ENCODE measurements at places on chromosomes 4 and X.

DNA sequence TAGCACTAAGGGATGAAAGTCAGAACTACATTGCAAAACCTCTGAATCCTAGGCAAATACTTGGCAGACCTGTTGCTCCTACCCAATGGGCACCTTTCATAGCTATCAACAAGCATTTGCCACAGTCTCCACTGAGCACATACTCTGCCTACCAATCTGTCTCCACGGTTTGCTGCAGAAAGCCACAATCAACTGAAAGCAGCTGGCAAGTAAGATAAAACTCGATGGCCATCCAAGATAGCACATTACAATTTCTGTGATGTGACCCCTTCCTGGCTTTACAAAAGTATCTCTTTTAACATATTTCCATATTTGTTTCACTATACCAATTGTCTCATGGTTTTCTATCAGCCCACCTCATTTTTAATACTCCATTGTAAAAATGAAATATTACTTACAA is 1060.5 kb upstream of the INTU start:
- no peak for DNase-seq

GRCh38 chr4:72568959-72569718 is at the start of gene ADAMTS3:
Gene ADAMTS3, minus strand, starts transcription at chr4:72569221. Its CDS starts 459 bp downstream, at chr4:72568762.
- no peak for DNase-seq

GRCh38 chr4:32477518-32477917 is 1757.3 kb downstream of the PCDH7 start:
- DNase-seq: peak; percentile 33

DNA sequence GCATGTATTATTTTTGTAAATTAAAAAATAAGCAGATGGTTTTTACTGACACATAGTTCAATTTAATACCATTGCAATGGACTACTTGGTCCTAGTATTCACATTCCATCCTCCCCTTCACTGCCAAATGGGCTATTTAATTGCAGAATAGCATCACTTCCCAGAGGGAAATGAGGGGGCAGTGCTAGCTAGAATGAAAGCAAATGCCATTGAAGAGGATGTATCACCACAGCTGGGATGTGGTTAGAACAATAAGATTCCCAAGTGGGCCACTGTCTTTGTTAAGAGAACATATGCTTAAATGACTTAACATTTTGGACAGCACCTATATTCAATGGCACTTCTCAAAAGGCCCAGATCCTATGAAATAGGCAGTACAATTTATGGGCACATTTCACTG is 224.7 kb downstream of the RBMX2 start:
- DNase-seq: no peak

- no peak for DNase-seq
Observed at GRCh38 chr4:113556382-113557134, 205.0 kb downstream of the CAMK2D start.

GRCh38 chr4:7757501-7758471 is 181.9 kb downstream of the AFAP1 start:
- no peak for DNase-seq

DNA sequence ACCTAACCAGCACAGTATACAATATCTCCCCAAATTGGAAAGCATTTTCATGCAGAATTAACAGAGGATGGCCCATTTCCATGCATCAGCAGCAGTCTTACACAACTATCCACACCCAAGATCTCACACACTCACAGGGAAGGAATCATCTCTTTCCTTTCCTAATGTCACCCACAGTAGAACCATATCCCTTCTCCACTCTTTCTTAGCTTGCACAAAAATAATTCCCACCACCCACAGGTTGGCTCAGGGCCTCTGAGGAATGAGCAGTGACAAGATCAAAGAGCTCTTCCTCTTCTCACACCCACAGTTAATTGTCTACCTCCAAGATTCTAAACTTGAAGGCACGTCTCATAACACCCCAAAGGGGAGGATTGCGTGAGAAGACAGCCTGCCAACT is 217.7 kb upstream of the VEGFC start:
- DNase-seq: no peak

DNA sequence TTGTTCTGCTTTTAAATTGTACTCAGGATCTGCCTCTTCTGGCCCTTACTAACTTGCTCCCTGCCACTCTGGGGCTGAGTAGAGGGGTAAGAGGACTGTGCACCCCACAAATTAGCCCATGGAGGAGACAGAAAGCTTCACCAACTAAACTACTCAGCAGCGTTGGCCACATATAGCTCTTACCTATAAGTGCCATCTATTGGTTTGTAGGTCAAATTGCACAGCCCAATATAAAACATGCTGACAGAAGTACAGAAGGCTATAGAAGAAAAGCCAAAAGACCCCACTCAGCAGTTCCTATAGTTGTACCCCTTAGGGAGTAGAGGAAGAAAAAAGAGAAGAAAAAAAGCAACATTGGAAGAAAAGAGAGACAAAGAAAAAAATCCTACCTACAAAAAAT is 341.2 kb upstream of the FMR1 start:
- DNase-seq: no peak

DNA sequence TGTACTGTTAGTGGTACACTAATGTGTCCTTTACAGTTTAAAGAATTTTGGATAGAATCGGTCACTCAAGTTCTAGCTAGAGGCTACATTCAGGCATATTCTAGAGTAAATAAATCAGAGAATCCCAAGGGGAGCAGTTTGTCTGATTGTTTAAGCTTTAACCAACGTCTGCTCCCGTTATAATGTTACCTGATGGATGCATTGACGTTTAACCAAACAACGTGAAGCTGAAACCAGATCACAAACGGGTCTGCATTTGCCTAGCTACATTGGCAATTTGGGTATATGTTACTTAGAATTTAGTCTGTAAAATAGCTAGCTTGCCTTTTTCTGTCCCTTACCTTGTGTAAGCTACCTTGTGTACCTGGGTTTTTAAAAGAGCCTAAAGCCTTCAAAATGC is 1.6 kb downstream of the PI4K2B start:
- no peak for DNase-seq

- no peak for DNase-seq
Observed at GRCh38 chr4:77710684-77711083, 105.1 kb downstream of the CXCL13 start.

DNA sequence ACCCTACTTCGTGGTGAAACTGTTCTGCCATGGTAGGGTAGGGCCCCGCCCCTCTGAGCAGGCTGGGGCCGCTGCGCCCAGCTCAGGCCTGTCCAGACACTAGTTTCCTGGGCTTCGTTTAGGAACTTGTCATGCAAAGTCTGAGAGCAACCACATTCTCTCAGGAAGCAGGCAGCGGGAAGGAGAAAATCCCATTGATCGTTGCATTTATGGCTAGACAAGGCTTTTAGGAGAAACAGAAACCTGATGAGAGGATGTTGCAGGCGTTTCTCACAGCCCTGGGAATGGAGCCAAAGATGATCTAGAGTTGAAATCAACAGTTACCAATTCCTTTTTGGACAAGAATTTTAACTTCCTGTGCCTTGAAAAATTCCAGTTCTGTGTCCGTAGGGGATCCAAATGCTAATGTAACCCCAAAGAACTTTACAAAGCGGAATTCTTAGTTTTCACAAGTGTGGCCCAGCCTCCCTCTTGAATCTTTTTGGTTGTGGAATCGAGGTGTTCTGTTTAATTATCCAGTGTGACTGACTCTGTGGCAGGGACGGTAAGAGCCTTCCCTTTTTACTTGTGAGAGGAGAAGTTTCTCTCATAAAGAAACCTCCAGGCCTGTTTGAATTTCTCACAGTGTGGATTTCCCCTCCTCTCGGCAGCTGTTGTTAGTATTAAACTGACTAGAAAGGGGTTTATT is 4.5 kb upstream of the CXCL9 start:
- no peak for DNase-seq

- no peak for DNase-seq
Observed at GRCh38 chr4:78863254-78863869, 75.9 kb downstream of the PAQR3 start.

DNA sequence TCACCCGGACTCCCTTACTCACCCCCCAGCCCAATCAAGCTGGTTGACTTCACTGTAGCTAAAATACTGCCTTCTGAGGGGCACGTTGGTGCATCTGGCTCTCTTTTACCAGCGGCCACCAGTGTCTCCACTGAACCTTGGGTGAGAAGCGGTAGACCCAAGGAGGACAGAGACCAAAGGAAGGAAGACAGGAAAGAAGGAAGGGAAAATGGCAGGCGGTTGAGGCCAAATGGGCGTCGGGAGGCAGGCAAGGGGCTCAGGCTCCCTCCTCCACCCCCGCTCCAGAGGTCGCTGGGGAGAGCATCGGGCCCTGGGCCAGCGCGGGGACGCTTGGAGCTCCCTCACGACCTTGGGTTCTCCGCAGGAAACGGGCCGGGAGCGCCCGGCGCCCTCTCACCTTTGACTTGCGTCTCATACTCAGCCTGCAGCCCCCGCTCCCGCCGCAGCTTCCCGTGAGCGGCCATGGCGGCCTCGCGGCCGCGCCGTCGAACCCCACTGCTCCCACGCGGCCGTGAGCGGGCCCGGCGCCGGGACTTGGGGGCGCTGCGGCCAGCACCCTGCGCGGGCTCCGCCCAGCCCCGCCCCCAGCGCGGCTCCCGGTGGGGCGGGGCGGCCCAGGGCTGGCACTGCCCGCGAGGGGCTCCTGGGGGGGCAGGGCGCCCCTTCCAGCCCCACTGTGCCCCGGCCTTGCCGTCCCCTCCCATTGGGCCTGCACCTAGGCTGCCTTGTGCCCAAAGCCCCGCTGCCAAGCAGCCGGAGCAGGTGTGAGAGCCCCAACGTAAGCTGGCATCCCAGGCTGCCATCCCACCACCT is at the start of gene ARHGAP4:
ARHGAP4 (minus strand) TSS at position 526 of the 813 bp plus-strand sequence; CDS start at position 464, 62 bp downstream.
- DNase-seq: no peak

DNA sequence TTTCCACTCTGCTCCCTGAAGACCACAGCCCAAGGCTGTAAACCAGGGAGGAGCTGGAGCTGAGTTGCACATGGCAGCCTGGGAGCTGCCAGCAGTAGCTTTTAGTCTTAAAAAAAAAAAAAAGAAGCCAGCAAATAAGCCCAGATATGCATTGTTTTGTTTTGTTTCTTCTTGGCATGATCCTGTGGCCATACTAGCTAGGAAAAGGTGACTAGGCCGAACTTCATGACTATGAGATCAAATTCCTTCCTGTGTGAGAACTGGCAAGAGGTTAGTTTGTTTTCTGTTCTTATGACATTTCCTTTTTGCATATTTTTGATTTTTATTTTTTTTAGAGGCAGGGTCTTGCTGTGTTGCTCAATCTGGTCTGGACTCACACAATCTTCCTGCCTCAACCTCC is 323.3 kb downstream of the DCTD start:
- DNase-seq: no peak

GRCh38 chr4:89582756-89583505 is 254.0 kb downstream of the SNCA start:
- DNase-seq: no peak

DNA sequence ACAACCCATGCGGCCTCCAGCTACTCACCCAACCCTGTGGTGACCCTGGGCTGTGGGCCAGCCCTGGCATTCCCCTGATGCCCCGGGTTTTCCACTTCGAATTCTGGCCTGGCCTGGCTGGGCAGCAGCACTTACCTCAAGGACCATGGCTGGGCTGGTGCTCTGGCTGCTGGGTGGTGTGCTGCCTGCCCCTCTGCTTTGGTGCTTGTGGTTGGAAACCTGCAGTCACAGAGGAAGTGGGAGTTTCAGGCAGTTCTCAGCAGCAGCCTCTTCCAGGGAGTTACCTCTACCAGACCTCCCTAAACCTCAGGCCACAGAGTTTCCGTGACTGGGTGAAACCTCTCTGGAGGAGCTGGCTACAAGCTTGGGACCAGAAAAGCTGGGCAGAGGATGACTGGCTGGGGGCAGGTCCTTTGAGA is at the start of gene CXCR3:
CXCR3 (minus strand) TSS at position 209 of the 419 bp plus-strand sequence; CDS start at position 147, 62 bp downstream.
- no peak for DNase-seq

- no peak for DNase-seq
Observed at GRCh38 chr4:13427599-13428325, 56.4 kb downstream of the RAB28 start.

DNA sequence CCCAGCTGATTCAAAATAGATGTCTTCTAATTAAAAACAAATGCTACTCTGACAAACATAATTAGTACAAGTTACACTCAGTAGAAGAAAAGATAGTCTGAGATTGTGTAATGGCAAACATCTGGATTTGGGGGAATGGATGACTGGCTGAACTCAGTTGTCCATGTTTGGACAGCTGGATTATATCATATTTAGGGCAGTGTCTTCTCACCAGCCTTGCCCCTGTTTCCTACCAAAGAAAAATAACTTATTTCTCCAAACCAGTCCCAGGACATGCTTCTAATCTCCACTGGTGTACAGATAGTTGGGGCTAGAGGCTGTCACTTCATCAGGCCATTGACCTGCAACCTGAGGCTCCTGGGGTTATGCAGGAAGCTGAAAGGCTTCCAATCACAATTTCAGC is 237.3 kb downstream of the USP46 start:
- DNase-seq: no peak

DNA sequence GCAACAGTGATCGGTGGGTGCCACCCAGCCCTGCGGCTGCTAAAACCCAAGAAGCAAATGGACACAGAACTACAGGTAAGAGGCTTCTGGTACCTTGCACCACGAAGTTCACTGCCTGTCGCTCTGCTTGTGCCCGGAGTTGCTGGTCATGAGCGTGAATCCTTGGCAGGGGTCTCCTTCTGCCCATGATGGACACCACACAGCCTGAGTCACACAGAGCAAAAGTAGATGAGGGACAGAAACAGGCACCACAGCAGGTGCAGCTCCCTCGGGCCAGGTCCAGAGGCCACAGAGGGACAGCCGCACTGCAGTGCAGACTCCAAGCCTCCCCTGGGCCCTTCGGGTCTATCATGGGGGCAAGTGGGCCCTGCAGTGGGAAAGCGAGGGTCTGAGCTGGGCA is 22.4 kb downstream of the NAT8L start:
- no peak for DNase-seq

DNA sequence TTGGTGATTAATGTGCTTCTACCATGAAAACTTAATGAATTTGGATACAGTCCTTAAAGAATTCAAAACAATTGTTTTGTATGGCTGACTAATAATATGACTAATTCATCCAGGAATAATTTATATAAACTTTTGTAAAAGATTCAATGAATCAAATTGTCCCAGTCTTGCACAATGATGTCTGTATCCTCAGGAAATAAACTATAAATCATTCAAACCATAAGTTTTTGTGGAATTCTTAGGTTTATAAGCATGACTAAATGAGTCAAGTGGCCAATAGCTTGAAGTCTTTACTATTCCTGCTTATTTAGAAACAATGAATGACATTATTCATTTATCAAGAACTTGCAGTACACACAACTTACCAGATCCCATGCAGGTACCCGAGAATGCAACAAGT is 935.0 kb upstream of the INTU start:
- no peak for DNase-seq

DNA sequence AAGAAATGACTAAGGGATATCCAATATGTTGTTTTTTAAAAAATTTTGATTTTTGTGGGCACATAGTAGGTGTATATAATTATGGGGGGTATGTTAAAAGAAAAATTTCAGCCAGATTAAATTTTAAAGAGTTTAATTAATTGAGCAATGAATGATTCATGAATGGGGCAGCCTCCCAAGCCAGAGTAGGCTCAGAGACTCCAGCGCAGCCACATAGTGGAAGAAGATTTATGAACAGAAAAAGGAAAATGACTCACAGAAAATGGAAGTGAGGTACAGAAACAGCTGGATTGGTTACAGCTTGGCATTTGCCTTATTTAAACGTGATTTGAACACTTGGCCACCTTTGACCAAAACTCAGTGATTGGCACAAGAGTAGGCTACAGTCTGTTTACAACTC is 91.7 kb downstream of the SPATA18 start:
- DNase-seq: no peak

- DNase-seq: no peak
Observed at GRCh38 chrX:119187298-119187697, 48.8 kb upstream of the PGRMC1 start.

Data from NCI-H446 (cell line).